A549 treated with Mapracorat at 1 μM for 4 hours (cell line): ENCODE measurements at places on chromosomes 1 and 21. TPM values are rescaled to one million over a fixed set of nuclear protein-coding genes. Genes with fewer than 3 reads are reported as not detected.

The TMPRSS2 gene
- total RNA-seq = 0.10 to 0.27 TPM (median 0.21 TPM) in 4 of 5 replicates, not detected in the other

The DCST1 gene
- total RNA-seq = not detected in 5 replicates

The GNG12 gene
- total RNA-seq = 56.6 to 70.6 TPM (median 67.8 TPM) in 5 replicates

The ANXA9 gene
- 0.51 to 1.2 TPM (median 0.92 TPM) in 5 replicates for total RNA-seq
